Anterior cingulate cortex (tissue), 58 donors: ENCODE measurements at places on chromosomes 4 and X.

GRCh38 chr4:184620212-184620867 is 28.9 kb downstream of the CASP3 start:
- no peak for DNase-seq

GRCh38 chr4:186765673-186766546 is 42.3 kb upstream of the FAT1 start:
- DNase-seq: no peak

DNA sequence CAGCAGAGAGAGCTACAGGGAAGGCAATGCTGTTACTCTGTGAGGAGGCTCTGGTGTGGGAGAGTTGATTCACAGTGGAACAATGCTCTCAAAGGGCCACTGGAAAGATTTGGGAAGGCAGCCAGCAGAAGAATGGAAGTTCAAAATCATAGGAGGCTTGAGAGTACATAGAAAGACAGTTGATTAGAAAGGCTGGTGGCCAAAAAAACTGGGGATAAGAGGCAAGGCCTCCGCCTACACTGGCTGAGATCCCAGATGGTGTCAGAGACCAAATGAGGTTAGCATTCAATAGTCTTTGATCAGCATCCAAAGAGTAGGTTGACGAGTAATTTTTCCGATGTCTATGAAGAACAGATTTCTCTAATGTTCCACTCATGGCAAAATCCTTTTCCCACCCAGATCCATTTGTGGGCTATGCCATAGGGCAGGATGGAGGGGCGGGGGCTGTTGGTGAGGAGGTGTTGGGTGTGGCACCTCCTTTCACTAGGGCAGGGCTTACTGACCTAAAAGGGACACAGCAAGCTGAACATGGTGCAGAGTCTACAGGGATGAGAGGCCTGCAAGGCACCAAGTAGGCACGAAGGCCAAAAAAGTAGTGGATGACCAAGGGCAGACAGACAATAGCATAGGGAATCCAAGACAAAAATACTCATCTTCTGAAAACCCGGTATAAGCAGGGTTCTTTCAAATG is 15.1 kb downstream of the TEC start:
- DNase-seq: no peak

DNA sequence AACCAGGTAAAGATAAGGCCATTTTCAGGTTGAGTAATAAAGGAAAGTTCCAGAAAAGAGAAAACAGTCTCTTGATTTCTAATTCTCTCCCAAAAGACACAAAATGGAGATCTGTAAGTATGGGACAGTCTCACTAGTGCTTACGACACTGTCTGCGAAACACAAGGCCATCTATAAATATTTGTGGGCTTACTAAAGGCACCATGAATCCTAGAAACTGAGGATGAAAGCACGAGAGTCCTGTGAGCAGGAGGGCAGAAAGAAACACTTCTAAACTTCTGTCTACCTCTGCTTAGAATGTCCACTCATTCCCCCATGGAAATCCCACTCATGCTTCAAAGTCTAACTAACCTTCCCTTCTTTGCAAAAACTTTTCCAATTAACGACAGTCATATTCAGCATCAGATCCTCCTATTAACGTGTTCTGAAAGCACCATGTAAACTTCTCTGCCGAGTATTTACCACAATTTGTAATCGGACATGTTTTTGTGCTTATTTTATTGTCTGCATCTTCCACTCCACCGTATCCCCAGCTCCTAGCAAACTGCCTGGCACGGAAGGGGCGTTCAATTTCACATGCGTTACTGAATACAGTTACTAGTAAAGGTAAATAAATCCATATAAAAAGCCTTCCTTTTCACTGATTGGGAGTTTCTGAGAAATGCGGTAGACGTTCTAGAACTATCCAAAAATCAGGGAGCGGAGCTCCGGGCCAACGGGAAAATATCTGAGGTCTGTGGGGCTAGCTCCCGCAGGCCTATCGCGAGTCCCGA is 665 bp downstream of the PSMD10 start:
- no peak for DNase-seq

DNA sequence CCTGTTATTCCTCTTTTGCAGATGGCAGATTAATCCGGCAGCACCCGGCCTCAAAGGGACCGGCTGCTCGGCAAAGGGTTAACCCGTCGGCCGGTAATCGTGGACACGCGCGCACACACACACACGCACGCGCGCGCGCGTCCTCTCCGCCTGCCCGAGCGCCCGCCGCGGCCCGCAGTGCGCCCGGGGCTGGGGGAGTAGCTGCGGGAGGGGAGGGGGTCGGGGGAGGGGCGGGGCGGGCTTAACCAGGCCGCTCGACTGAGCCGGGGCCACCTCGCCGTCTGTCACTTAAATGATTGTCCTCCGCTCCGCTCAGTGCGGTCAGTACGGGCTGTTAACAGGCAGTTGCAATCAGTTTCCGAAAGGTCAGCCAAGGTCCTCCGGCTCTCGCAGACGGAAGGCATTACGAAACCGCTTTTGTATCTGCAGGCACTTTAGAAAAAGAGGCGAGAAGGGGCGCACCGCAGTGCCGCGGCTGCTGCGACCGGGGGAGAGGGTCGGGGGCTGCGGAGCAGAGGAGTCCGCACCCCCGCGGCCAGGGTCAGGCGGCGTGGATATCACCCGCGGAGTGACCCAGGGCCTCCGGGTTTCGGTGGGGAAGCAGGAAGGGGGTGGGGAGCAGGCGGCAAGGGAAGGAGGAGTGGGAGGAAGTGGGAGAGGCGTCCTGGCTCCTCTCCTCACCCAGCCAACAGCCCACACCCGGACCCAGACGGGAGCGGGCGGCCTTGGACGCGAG is 57.3 kb upstream of the BCOR start:
- DNase-seq: peak; percentile 16
